ENCODE measurements at places on chromosomes 2 and 18.

DNA sequence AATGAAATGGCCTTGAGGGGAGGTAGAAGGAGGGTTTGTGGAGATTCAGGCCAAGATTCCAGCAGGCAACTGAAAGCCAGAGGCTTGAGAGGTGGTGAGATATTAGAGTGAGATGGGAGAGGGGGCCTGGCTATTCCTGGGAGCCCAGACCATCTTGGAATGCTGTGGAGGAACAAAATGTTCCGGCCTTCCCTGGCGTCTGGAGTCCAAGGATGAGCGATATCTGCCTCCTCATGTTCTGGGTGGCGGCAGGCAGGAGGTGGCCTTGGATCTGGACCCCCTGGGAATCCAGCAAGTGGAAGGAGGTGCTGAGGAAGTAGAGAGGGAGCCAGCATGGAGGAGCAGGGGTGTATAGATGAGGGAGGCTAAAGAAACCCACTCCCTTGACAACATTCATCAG lies 335.9 kb downstream of the CYP26B1 start:
- no peak for DNase-seq

GRCh38 chr2:227296671-227297405 lies 28.2 kb upstream of the MFF start:
- DNase-seq = no peak

GRCh38 chr2:215652388-215652787 lies 216.5 kb upstream of the FN1 start:
- DNase-seq = no peak

- DNase-seq = no peak
These were observed 26.0 kb downstream of the MARCO start for GRCh38 chr2:118968042-118968441.

DNA sequence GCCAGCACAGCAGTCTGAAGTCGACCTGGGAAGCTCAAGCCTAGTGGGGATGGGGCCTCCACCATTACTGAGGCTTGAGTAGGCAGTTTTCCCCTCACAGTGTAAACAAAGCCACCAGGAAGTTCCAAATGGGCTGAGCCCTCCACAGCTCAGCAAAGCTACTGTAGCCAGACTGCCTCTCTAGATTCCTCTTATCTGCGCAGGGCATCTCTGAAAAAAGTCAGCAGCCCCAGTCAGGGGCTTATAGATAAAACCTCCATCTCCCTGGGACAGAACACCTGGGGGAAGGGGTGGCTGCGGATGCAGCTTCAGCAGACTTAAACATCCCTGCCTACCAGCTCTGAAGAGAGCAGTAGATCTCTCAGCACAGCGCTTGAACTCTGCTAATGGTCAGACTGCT lies 218.4 kb upstream of the VRK2 start:
- DNase-seq = no peak

Measured in activated naive CD4-positive, alpha-beta T cell treated with anti-CD3 and anti-CD28 coated beads for 36 hours (primary cell).